Hematopoietic multipotent progenitor cell treated with erythropoietin and hydrocortisone succinate and interleukin-3 and kit ligand, for 6 days (in vitro differentiated cells): ENCODE measurements at places on chromosomes 5 and 9.

GRCh38 chr5:8491254-8491653, 622.3 kb downstream of the MTRR start:
- DNase-seq: no peak

DNA sequence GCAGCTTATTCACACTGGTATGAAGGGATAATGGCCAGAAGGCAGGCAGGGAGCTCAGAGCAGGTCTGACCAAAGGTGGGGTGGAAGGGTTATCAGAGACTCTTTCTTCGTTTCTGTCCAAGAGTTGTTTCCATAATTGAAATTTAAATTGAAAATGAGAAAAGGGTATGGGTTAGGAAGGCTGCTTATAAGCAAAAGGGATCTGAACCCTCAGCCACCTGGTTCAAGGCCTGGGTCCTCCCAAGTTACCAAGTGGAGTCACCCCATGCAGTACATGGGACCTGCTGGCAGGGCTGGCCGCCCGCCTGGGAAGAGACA, 17.8 kb downstream of the EEIG1 start:
- no peak for DNase-seq

- peak; percentile 68 for DNase-seq
Observed at GRCh38 chr5:180470966-180471582, 23.1 kb upstream of the CNOT6 start.

DNA sequence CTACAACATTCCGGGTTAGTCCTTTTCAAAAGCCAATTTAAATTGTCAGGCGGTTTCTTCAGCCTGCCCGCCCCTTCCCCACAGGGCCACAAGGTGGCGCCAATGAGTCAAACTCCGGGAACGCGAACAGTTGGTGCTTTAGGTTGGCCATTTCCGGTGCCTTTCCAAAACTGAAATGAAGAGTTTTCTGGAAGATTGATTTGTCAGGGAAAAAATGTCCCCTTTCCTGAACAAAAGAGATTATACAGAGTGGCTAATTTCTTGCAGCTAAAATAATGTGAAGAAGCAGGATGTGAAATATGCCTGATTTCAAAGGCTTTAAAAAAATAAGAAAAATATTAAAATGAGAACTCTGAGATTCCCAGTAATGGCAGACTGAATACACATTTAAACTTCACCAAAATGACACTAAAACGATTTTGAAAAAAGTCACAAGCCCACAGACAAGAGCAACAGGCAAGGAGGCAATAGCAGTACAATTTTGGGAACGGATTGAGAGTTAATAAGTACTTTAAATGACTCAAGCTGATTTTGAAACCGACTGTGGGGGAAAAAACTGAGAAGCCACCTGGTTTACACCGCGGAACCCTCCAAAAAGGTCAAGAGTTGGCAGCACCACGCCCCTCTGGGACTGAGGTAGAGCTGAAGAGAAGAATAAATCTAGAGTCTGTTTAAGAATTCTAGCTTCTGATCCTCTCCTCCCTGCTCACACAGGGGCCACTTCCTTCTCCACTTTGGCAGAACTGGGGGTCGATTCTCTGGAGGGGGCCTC, 45.7 kb downstream of the SLC46A2 start:
- peak; percentile 80 for DNase-seq

DNA sequence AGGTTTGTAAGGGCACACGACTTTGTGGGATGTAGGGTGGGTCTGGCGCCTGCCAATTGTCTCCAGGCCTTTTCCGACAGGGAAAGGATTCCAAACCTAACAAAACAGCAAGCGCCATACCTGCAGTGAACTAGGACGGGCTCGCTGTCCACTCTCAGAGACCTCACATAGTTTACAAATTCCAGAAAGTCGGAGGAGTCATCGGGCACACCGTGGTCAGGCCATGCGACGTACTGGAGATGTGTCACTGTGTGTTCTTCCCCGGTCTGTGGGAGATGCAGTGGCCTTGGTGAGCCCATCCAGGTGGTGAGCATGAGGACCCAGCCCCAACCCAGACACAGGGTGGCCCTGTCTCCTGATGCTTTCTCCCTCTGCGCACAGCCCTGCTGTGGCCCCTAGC, 61.3 kb upstream of the EPB41L4B start:
- no peak for DNase-seq

DNA sequence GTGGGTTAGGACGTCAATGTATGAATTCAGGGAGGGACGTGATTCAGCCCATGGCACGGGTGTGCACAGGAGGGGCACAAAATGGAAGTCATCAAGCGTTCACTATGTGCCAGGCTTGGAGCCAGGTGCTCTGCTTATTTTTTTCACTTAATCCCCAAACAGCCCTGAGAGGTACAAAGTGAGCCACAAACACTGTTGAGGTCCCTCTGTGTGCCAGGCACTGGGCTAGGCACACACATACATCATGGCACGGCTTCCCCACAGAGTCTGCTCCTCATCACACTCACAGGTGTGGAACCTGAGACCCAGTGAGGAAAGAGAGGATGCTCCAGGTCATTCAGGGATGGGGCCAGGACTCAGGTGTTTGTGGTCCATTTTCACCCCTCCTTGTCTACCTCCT, 68.1 kb downstream of the GALNT12 start:
- DNase-seq: no peak

GRCh38 chr5:168877132-168877892, 298.1 kb upstream of the PANK3 start:
- peak; percentile 94 for DNase-seq

GRCh38 chr9:108113596-108113995, 624.0 kb upstream of the KLF4 start:
- DNase-seq: no peak

GRCh38 chr9:86755561-86755941, 191.8 kb downstream of the GAS1 start:
- DNase-seq: no peak

DNA sequence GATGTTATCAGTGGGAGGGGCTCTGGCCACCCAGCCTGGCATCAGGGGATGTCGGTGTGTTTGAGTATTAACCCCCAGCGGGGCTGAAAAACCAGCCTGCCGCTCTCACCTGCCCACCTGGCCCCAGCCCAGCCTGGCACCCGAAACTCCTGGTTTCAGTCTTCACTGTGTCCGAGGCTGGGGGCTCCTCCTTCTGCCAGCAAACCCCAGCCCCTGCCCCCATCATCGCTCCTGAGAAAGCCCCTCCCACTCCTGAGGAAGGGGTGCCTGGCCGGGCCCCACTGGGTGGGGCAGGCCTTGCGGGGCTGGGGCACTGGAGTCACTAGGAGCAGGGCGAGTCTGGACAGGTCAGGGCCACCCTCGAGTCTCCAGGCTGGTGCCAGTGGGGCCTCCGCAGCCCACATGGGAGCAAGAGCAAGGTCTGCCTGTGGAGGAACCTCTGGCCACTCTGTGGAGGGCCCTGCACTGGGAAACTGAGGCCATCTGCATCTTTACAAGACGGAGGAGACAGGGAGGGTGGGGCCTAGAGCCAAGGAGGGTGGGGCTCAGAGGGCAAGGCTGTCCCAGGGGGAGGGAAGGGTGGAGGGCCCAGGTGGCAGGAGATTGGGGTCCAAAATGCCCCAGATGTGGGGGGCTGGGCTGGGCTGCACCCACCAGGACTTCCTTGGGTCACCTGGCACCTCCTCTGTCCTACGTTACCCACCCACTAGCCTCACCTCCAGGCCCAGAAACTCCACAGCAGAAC, 51.5 kb upstream of the NOTCH1 start:
- DNase-seq: no peak

GRCh38 chr5:125467222-125467621, 720.8 kb upstream of the ZNF608 start:
- no peak for DNase-seq

DNA sequence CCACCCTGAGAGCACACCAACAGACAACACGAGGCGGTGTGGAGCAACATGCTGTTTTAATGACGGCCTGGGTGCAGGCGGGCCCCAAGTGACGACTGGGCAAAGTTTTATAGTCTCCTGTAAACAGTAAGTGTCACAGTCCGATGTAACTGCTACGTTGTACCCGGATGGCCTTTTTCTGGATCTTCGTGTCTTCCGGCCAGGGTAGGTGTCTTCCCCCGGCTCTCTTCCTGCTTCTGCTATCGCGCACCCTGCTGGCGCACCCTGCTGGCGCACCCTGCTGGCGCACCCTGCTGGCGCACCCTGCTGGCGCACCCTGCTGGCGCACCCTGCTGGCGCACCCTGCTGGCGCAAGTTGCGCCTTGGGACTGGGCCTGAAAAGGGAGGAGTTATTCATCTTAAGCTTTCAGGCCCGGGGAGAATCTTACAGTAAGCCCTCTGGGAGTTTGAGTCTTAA, 143.0 kb upstream of the TARS1 start:
- no peak for DNase-seq

DNA sequence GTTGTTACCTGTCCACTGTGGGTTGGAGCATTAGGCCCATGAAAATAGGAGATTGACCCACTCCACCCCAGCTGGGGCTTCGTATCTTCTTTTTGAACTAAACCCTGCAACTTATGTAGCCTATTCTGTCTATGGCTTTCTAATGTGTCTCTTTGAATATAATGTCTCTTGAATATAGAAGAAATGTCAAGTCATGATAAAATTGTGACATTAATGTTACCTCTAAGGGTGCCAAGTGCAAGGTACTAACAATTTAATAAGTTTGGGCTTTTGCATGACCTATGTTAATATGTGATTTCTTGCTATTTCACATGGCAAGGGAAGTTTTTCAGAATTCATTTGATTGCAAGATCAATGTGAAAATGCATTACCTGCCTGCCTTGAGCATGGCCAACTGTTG, 40.4 kb upstream of the PUM3 start:
- no peak for DNase-seq

DNA sequence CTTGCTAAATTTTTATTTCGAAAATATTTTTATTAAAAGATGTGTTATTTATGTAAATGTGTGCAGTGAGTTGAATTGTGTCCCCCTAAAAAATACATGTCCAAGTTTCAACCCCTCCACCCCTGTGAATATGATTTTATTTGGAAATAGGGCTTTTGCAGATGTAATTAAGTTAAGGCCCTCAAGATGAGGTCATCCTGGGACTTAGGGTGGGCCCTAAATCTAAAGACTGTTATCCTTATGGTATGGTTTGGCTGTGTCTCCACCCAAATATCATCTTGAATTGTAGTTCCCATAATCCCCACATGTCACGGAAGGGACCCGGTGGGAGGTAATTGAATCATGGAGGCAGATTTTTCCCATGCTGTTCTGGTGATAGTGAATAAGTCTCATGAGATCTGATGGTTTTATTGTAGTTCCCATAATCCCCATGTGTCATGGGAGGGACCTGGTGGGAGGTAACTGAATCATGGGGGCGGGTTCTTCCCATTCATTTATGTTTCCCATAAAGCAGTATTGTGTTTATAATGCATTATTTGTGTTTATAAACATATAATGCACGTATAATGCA, 1.5 kb upstream of the TMED7 start:
- DNase-seq: peak; percentile 34

- no peak for DNase-seq
Observed at GRCh38 chr9:27110181-27110580, 1.2 kb downstream of the TEK start.

DNA sequence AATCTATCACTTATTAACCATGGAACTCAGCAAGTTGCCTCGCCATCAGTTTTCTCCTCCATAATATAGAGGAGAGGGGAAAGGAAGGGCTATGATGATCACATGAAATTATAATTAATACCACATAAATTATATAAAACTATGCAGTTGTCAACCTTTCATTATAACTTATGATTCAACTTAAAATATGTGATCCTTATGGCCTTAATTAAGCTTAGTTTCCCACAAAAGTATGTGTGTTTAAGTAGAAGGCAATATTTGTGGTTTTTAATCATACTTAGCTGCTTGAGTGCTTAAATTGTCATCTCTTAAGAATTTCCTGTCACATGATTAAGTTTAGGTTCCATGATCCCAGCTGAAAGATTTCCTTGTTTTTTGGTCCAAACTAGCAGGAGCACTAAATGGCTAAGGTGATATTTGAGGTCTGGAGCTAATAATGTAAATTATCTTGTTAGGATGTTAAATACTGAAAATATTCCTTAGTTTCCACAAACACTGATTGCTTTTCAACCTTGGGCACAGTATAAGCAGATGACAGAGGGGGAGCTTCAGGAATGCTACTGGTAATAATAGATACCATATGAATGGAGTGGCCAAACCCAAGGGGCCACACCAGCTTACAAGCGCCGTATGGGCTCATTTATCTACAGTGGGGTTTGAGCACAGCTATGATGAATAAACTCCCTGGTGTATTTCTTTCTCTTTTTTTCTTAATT, 26.4 kb upstream of the F2R start:
- no peak for DNase-seq

DNA sequence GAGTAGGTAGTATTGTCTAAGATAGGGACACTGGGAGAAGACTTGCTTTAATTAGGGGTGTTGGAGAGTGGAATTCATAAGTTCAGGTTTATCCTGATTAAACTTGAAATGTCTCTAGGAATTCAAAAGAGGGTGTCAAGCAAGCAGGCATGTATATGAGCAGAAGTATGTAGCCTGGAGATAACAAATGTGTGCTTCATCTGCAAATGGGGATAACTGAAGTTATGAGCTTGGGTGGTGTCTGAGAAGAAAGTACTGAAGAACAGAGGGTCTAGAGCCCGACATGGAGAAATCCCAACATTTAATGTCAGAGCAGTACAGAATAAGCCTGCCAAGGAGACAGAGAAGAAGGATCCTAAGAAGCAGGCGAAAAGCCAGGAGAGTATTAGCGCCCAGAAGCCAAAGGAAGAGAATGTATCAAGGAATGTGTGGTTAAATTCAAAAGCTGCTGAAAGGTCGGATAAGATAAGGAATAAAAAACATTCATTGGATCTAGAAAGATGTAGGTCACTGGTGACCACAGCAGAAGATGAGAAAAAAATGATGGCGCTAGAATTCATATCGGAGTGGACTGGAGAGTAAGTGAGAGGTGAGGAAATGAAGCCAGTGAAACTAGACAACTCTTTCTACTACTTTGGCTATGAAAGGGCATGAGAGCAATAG, 401.5 kb upstream of the PIK3R1 start:
- peak; percentile 70 for DNase-seq

DNA sequence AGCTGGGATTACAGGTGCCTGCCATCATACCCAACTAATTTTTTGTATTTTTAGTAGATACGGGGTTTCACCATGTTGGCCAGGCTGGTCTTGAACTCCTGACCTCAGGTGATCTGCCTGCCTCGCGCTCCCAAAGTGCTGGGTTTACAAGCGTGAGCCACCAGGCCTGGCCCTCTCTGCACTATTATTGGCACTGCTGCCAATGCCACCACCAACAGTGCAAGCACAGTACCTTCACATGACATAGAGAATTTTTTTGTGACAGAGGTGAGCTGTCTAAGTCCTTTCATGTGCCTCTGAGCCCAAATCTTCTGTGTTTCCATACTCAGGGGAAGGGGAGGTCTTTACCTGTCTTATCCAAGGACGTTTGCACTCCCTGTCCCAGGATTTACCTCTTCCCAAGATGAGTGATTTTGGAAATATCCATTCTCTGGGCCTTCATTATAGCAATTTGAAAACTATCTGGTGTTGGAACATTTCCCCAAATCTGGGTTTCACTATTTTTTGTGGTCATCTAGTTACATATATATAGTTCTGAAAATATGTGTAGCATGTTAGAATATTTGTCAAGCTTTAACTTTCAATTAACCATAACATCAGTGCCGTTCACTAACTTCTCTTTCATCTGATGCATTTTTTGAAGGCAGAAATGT, 5.4 kb upstream of the CD180 start:
- DNase-seq: no peak
